IPS-NIHi11 (cell line): ENCODE measurements at places on chromosomes 6 and 20.

DNA sequence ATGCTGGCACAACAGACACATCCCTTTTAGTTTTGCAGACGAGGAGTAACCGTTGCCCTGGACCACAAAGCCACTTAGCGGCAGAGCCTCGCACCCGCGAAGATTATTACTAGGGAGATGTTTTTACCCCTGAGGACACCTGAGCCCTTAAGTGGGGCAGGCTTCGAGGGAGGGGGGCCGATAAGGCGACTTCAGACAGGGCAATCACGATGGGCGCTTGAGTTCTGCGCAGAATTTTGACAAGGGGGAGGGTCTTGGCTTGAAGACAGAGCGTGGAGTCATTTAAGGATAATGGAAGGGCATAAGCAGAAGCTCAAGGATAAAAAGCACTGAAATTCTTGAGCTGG lies 650 bp upstream of the TTK start:
- no peak for DNase-seq

GRCh38 chr20:15854911-15855310 lies 718.3 kb downstream of the KIF16B start:
- DNase-seq: no peak

- DNase-seq: no peak
Observed at GRCh38 chr6:169487579-169488436, 214.0 kb downstream of the WDR27 start.

GRCh38 chr6:38279963-38280588 lies 359.7 kb downstream of the BTBD9 start:
- no peak for DNase-seq

- no peak for DNase-seq
Observed at GRCh38 chr6:41801380-41801779, 13.9 kb downstream of the TOMM6 start.

GRCh38 chr20:5349448-5349847 lies 32.7 kb upstream of the PROKR2 start:
- DNase-seq: no peak

DNA sequence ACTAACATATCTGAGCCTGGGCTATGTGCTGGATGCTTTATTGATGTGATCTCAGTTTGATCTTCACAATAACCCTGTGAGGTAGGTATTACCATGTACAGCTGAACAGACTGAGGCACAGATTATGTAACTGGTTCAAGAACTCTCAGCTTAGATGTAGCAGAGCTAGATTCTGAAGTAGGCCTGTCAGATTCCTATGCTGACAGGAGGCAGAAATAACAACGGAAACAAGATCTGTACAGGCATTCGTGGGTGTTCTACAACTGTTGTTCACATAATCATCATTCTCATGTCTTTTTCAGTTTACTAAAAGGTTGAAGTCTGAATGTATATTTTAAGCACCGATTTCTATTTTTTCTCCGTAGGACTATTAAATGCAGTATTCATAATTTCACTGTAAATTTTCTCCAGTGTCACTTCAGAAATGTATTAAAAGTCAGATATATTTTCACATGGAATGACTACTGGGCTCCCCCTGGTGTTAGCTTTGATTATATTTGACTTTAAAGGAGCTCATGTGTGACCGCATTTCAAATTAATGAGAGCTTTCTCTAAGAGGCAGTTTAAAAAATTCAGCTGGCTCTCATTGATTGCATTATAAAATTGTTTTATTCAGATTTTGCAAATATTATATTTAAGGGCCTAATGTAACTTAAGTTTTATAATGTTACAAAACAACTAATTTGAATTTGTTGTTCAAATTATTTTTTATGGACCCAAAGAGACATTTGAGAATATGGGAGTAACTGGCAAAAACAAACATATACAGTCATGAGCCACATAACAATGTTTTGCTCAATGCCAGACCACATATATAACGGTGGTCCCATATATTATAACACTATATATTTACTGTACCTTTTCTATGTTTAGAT lies 36.4 kb upstream of the SLC17A4 start:
- peak; percentile 32 for DNase-seq

DNA sequence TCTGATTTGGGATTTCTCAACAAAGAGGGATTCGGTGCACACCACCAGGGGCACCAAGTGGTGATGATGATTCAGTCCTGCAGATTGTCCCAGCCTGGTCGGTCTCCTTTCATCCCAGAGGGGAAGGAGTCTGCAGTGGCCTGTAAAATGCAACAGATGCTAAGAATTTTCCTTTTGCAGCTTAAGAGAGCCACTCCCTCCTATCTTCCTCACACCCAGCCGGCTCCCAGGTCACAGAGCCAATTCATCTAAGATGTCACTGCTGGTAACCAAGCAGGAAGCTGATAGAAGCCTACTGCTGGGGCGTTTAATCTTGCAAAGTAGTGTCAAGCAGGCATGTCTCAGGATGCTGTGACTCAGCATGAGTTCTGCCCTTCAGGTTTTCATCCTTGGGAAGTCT lies 203.8 kb upstream of the LRFN2 start:
- DNase-seq: peak; percentile 17

- no peak for DNase-seq
Observed at GRCh38 chr6:136811272-136811671, 11.1 kb upstream of the PEX7 start.

GRCh38 chr6:139612135-139612465 lies 237.7 kb upstream of the CITED2 start:
- no peak for DNase-seq

GRCh38 chr20:63834491-63834880 lies 3.4 kb upstream of the ZBTB46 start:
- DNase-seq: no peak

DNA sequence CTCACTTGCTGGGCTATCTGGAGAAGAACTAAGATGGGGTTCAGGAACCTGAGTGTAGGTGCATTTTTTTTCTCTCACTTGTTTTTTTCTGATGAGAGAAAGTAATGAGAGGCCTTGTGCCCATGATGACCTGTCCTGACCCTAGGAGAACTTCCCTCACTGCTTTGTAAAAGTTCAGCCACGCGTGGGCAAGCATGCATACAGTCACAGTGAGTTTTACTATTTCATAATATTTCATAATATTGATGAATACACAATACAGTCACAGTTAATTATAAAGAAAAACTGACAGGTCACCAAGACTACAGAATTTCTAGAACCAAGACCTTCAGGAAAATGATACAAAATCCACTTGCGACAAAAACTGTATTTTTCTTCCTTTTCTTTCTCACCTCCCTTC lies 111.8 kb downstream of the MAP7 start:
- DNase-seq: no peak

DNA sequence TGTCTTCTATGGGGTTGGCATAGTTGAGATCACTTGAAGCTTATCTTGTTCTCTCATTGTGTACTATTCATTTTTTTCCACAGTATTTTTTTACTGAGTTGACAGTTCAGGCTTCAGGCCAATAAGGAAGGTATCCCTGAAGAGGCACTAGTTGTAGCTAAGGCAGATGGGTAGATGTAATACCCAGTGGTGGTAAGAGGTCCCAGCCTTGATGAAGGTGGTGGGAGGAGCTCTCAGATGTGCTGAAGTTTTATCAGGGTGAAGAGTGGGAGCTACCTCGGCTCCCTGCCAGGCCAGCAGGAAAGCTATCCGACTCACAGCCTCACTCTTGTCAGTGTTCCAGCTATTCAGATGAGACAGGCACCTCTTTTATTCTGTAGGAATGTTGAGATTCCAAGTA lies 87.7 kb upstream of the UFL1 start:
- DNase-seq: no peak

GRCh38 chr6:114154812-114155211 lies 183.9 kb upstream of the HDAC2 start:
- no peak for DNase-seq

GRCh38 chr6:47447722-47448121 lies 29.9 kb upstream of the CD2AP start:
- no peak for DNase-seq

DNA sequence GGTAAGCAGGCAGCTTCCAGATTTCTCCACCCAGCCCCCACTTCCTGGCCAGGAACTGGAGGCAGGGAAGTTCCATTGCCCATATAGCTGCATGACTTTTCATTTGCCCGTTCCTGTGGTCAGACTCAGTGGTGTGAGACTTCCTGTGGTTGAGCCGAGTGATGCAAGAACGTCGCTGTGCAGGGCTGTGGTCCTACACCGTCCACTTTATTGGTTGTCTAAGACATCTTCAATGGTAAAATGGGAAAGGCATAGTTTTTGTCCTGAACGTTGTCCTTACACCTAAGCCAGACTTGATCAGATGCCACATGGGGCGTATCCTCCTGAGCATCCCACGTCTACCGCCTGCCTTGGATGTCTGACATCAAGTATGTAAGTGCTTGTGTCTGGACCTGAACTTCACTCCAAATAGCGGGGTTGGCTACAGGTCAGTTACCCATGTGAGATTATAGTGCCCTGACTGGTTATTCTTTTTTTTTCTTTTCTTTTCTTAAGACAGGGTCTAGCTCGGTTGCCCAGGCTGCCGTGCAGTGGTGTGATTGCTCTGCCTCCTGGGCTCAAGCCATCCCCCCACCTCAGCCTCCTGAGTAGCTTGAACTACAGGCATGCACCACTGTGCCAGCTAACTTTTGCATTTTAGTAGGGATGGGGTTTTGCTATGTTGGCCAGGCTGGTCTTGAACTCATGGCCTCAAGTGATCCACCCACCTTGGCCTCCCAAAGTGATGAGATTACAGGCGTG lies 25.9 kb upstream of the GTSF1L start:
- no peak for DNase-seq

- DNase-seq: peak; percentile 63
Observed at GRCh38 chr20:4956200-4956810, 45.0 kb downstream of the SLC23A2 start.

GRCh38 chr6:15336900-15337560 lies 91.2 kb downstream of the JARID2 start:
- DNase-seq: peak; percentile 17

- no peak for DNase-seq
Observed at GRCh38 chr6:88641178-88641903, 322.1 kb downstream of the RNGTT start.

DNA sequence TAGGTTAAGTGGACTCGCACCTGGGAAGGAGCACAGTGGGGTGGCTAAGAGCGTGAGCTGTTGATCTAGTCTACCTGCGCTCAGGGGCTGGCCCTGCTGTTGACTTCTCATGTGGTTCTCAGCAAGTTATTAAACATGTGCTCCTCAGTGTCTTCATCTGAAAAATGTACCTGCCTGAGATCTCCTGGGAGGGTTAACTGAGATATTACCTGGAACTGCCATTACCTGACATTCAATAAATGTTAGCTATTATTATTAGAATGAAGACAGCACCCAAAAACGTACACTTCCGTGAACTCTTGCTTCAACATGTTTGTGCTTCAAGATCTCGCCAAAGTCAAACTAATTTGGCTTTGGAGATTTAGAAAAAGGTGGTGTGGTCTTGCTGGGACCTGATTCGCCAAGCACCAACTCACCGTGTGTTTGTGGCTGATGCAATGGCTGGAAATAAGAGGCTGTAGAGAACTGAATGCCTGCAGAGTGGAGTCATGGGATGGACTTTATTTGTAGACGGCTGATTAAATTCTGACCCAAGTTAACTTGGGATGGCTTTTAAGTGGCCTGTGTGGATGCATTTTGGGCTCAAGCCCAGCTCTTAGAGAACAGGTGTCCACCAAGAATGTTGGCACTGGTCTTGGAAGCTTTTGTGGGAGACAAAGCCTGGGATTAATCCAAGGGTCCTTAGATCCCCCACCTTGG lies 692.9 kb downstream of the QKI start:
- no peak for DNase-seq

GRCh38 chr6:108423982-108424705 lies 129.3 kb downstream of the AFG1L start:
- DNase-seq: no peak

GRCh38 chr20:8434326-8434876 lies 302.3 kb downstream of the PLCB1 start:
- DNase-seq: no peak

DNA sequence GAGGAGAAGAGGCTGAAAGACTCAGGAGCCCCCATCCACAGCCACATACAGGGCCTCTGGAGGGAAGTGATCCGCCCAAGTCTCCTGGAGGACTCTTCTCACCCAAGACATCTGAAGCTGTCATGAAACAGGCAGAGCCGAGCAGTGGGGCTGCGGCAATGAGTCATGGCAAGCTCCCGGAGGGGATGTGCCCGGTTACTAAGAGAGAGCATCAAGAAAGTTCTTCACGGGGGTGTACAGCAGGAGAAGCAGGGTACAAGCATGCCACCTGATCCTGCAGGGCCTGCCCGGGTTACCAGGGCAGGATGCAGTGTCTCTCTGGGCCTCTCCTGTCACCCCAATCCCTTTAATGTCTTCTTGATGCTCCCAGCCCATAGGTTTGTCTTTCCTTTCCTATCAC lies 21.1 kb downstream of the TRIM26 start:
- no peak for DNase-seq

DNA sequence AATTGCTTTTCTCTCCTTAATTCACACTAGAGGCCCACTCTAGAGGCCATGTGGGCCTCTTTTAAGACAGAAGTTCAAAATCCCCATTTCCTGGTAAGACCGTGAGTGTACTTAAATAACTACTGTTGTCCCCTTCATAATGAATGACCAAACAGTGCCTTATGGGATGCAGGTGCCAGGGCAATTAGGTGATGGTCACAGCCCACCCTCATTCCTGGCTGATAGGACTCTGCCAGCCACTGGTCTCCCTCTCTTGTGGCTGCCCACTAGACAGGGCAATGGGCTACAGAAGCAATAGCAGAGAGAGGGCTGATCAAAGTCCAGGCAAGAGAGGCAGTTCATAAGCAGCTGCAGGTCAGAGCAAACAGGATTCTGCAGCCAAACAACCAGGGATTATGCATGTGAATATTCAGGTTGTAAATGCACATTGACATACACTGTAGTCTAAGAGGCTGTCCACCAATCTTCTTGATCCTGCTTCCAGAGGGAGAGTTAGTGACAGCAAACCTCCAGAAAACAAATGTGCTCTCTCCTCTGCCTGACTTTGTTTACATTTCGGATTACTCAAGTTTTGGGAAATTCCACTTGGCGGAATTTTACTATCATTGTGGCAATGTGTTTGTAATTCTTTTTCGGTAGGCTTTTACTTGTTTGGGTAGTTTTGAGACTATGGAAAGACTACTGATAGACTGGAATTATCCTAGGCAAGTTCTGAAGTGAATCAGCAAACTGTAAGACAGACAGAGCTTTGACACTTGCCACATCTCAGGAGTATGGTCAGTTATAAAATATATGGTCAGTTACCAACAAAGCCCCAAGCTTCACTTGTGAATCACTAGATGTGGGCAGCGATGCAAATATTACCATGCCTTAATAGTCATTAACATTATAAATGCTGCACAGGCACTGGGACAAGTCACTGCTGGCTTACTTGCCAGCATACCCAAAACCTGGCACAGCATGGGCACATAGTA lies 12.8 kb downstream of the PTPRK start:
- DNase-seq: no peak

DNA sequence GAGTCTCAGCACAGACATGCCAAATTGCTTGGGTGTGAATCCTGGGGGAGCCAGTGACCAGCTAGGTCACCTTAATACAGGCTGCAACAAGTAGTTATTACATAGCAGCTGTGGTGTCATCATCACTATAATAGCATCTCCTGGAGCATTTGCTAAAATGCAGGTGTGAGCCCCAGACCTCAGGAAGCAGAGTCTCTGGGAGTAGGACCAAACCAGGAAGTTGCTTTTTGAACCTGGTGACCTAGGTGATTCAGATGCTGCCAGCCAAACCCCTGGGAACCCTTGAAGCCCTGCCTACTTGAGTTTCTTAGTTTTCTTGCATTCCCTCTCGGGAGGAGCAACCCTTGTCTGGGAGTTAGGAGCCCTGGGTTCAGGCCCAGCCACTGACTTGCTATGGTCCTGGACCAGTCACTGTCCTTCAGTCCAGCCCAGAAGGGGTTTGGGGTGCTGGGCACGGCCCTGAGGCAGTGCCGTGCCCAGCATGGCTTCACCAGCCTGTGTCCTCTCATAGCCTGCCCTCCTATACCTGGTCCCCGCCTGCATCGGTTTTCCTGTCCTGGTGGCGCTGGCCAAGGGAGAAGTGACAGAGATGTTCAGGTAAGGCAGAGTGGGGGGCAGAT lies 39.3 kb upstream of the ID1 start:
- DNase-seq: no peak
